CD8-positive, alpha-beta memory T cell (primary cell): ENCODE measurements at places on chromosomes 12 and 14. TPM values are rescaled to one million over a fixed set of nuclear protein-coding genes. Genes with fewer than 3 reads are reported as not detected.

Gene RNF31
- 85.9 TPM for total RNA-seq

Gene PSME1
- total RNA-seq: 347 TPM

Gene KLRG1
- total RNA-seq: 11.5 TPM

Gene IL23A
- total RNA-seq: 26.9 TPM

Gene GALNT6
- total RNA-seq: 15.6 TPM

Gene SCNN1A
- total RNA-seq: 0.93 TPM

DNA sequence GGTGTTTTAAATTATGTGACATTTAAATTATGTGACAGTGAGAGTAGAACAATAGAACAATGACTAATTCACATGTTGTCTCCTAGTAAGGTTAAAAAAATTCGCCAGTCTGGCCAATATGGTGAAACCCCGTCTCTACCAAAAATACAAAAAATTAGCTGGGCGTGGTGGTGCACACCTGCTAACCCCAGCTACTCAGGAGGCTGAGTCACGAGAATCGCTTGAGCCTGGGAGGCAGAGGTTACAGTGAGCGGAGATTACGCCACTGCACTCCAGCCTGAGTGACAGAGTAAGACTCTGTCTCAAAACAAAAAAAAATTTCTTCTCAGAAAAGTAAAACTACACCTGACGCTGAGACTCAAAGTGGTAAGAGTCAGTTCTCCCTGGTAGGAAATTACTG, 2.7 kb downstream of the CS start:
- no peak for DNase-seq

GRCh38 chr12:94202245-94203180, 54.1 kb downstream of the PLXNC1 start:
- DNase-seq: peak; percentile 21

DNA sequence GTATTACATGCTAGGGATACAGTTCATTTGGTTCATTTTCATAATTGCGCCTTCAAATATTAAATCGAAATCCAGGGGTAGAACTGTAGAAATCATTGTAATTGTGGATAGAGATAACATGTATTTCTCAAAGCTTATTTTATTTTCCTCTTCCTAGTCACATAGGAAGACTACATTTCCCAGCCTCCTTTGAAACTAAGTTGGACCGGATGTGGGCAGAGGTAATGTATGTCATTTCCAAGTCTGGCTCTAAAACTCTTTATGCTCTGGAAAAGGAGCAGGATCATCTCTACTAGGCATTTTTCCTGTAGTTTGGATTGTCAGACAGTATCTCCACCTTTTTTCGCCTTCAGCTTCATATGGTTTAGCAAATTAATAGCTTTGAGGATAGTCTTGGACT, 70.1 kb upstream of the CRY1 start:
- no peak for DNase-seq

DNA sequence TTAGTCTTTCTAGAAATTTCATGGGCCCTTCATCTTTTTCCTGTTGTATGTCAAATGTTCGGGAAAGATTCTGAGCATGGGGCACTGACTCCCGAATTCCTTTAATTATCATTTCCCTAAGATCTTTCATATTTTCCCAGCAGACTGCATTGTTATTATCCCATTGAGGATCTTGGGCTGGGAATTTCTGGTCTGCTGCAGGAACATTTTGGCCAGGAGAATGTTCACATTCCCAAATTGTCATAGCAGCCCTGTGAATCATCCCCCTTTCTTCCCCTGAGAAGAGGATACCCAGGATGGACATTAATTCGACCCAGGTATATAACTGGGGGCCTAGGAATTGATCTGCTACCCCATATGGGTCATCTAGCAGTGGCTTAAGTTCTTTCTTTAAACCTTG, 112.5 kb downstream of the RIN3 start:
- no peak for DNase-seq

- no peak for DNase-seq
Measured at GRCh38 chr14:102734436-102734835, 42.8 kb upstream of the TRAF3 start.

DNA sequence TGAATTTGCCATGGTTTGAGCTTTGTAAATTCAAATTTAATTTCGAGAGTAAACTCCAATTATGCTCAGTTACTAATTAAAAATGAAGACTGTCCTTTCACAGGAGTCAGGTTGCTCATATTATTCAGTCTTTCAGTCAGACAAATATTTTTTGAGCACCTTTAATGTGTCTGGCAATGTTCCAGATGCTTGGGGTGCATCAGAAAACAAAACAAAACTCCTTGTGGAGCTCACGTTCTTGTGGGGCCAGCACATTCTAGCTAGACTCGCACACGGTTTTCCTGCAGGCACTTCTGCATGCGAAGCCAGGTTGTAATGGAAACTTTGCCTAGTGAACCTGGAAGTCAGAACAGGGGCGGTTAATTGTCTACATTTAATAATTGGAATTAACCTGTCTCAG, 64.0 kb upstream of the ATF1 start:
- no peak for DNase-seq

DNA sequence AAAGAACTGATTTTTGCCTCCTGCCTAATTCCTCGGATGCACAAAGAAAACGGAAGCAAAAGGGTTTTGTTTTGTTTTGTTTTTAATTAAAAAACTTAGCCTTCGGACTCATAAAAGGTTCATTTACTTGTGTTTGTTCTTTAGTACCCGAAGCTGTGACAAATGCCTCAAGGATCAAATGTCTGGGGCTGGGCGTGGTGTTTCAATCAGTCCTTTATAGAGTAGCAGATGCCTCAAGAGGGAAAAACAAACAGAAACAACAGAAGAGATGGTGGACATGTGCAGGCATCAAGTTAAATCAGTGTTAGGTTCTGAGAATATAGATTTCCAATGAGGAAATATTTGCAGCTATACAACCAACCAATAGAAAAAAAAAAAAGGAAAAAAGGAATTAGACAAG, 1.6 kb upstream of the WIF1 start:
- DNase-seq: no peak

- no peak for DNase-seq
Measured at GRCh38 chr12:10362828-10363657, 26.8 kb downstream of the KLRK1 start.

DNA sequence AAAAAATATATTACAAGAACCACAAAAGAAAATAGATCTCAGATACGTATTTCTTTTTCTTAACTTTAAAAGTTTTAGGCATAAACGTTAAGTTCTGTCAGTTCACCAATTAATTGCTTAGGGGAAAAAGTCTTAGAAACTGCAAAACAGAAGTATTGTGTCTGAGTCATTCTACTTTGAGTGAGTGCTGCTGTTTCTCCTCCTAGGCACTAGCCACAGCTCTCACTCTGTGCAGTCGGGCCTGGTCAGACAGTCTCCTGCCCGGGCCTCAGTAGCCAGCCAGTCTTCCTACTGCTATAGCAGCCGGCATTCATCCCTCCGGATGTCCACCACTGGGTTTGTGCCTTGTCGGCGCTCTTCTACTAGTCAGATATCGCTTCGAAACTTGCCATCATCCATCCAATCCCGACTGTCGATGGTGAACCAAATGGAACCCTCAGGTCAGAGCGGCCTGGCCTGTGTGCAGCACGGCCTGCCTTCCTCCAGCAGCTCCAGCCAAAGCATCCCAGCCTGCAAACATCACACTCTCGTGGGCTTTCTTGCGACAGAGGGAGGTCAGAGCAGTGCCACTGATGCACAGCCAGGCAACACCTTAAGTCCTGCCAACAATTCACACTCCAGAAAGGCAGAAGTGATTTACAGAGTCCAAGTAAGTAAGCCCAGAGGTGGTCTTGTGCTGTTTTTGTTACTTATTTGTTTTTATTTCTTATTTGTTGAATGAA, 201.3 kb downstream of the PCNX1 start:
- DNase-seq: no peak

DNA sequence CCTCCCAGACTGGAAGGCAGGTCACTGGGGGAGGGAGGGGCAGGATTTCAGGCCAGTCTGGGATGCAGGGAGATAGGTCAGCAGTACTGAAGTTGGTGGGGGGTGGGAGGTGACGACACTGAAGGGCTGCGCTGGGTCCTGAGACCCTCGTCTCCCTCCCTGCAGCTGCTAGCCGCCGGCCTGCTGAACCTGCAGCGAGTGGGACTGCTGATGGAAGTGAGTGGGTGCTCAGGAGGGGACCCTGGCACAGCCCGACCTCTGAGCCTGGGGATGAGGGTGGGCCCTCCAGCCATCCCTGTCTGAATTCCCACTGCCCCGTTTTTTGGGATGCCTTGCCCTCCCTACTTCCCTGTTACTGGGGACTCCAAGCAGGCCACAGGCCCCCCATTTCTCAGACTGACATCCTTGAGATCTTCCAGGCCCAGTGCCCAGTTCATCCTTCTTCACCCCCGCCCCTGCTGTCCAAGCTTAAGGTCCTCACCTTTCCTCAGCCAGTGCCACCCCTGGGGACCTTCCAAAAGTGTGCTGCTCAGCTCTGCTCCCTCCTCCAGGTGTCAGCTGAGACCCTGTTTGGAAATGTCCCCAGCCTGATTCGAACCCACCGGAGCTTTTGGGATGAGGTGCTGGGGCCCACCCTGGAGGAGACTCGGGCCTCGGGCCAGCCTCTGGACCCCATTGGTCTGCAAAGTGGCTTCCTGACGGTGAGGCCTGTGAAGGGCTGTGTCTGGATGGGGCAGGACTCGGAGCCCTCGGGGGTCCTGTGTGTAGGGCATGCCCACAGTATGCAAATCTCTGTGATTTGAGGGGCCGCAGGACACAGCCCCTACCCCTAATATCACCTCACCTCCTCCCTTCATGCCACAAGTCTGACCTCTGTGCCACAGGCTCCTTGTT, 5.5 kb downstream of the PLEKHG6 start:
- DNase-seq: no peak

GRCh38 chr12:80553316-80553715, 109.3 kb downstream of the PTPRQ start:
- no peak for DNase-seq

DNA sequence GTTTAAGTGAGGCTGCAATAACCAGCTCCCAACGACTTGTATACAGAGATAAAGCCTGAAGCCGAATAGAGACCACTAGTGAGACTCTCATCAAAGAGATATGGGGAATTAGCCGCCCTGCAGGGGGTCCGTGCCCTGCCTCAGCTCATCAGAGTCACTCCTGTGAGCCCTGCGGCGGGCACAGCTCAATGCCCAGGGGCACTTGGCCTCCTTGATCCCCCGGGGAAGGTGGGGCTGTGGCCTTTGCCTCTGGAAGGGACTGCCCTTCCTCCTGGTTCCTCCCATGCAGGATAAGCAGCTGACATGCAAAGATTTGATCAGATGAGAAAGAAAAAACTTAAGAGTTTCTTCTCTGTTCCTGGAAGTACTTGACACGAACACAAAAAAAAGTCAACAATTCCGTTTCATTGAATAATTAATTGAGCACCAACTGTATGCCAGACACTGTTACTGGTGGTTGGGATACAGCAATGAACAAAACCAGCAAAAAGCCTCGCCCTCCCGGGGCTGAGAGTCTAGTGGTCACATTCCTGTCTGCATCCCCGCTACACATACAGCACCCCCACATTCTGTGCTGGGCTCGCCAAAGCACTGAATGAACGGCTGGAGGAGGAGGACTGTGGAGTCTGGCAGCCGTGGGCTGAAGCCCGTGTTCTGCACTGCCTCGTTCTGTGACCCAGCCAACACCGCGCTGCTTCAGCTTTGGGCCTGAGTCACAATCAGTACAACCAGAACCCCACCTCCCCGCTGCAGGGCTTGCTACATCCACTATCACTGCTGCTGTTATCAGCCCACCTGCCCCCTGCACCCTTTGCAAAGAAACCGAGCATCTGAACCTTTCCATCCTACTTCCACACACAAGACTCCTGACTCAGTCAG, 10.3 kb downstream of the TTC7B start:
- no peak for DNase-seq

GRCh38 chr12:27521066-27521465, 2.9 kb upstream of the PPFIBP1 start:
- no peak for DNase-seq

GRCh38 chr12:1369938-1370500, 224.4 kb downstream of the FBXL14 start:
- no peak for DNase-seq

DNA sequence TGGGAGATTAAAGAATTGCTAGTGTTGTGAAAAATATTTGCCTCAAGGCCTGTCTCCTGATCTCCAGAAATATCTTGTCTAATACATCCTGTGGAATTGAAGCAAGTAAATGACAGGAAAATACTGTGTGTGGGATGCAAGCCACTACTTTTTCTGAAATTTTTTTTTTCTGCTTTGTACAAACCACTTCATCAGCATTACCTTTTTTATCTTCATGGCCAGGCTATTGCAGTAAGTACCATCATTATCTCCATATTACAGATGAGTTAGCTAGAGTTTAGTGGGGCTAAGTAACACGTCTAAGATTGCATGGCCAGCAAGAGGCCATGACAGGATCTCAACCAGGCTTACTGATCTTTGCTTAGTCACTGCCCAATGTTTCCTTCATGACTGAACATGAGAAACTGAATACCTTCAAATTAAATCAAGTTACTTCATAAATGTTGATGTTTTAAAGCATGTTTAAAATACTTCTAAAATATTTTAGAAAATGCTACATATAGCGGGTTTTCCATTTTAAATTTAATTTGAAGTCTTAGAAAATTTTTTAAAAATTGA, 273.7 kb downstream of the SLC6A15 start:
- DNase-seq: no peak

GRCh38 chr14:54568821-54569595, 2.1 kb downstream of the SAMD4A start:
- no peak for DNase-seq

DNA sequence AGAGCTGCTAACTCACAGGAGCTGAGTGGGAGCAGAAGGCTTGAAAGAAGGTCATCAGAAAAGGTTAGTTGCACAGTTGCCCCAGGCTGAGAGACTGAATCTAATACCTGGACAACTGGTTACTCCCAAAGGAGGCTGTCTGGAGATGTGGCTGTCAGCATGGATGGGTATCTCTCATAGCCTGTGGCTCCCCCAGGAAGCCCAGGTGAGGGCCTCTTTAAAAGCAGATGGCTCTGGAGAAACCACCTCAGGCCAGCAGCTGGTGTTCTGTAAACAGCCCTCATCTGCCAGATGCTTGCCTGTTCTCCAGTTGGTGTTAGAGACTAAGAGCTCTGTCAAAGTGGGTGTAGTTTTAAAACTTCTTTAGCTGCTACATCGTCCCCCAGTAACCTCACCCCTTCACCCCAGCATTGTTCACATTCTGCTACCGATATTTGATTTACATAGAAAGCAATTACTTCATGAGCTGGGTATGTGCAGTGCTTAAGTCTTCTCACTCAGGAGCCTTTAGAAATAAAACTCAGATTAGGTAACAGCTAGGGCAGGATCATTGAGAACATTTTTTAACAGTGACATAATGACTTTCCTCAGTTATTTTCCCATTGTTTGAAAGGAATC, 25.8 kb downstream of the DACT1 start:
- no peak for DNase-seq
